Stimulated activated CD4-positive, alpha-beta T cell treated with anti-CD3 and anti-CD28 coated beads, Interleukin-12 subunit alpha, Interleukin-12 subunit beta, amount 100 ng/mL, for 24 hours (primary cell): ENCODE measurements at places on chromosomes 1 and 21.

DNA sequence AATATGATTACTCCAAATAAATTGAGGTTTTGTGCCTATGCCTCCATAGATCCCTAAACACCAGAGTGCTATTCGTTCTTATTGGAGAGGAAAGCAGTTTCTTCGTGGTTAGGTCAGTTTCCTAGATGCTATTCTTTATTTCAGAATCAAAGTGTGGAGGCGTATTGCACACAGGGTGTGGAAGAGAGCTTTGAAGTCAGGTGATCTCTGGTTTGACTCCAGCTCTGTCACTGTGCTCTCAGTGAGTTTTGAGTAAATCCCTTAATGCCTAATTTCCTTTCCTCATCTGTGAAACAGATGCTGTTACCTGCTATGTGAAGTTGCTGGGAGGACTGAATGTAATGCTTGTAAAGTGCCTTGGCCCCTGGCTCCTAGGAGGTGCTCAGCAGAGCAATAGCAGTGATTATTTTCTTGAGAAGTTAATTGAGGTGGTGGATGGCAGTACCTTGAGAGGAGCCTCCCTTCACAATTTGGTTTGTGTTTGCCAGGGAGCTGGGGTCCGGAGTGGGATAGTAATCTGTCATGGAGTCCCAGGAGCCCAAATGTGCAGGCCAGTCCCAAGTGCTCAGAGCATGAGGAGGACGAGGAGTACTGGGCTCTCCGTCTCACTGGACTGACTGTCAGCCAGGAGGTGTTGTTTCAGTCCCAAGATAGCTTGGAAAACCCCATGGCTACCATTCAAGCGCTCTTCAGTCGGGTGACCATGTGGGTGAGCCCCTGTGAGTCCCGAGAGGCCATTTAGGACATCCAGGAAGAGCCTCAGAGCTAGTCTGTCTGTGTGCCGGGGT lies 14.9 kb downstream of the NTPCR start:
- no peak for DNase-seq

DNA sequence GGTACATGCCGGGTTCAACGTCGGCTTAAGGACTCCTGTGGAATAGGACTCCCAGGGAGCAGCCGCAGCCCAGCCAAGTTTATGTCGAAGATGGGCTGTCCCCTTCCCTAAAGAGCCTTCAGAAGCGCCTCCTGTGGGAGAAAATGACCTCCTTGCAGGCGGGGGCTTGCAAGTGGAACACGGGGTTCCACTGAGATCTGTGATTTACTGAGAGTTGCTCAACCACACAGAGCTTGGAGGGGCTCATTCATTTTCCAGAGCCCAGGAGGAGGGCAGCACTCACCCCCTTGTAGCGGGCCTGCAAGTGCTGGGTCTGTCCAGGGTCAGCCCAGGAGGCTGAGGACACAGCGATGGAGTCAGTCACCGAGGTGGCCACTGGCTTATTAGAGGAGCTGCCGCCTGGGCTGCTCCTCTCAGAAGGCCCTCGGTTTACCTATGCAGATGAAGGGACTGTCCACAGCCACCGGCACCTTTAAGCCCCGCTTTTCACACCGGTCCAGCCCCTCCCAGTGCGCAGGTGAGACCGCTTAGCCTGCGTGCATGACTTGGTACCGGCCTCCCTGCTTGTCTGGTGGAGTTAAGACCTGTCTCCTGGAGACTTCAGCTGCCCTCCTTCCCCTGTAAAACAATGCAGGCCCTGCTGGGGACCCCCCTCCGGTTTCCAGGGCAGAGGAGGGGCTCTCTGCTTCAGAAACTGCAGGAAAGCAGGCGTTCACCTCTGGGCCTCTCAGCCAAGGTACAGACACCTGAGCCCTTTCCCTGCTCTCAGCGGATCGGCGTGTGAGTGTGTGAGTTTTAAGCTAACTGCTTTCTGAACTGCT lies 57.5 kb downstream of the ATP5PO start:
- no peak for DNase-seq

- DNase-seq = no peak
These were observed 1.5 kb downstream of the LHX8 start for GRCh38 chr1:75135573-75136194.

- peak; percentile 59 for DNase-seq
These were observed 83.9 kb upstream of the PLPPR4 start for GRCh38 chr1:99180343-99180808.

DNA sequence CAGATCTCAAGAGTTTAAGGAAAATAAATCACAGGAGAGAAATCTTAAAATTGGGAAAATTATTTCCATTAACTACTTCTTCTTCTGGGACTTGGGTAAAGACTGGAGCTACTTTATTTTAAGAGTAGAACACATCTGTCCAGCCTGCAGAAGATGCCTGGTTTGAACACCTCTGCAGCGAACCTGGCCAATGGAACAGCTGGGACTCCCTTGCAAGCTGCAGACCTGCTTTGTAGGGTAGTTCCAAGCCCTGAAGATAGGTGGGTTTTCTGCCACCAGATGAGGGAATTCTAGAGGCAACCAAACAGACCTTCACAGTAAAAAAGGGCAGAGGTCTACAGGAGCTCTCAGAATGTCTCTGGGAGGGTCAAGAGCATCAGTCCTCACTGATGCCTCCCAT lies 86.5 kb upstream of the CACNA1E start:
- DNase-seq = no peak

DNA sequence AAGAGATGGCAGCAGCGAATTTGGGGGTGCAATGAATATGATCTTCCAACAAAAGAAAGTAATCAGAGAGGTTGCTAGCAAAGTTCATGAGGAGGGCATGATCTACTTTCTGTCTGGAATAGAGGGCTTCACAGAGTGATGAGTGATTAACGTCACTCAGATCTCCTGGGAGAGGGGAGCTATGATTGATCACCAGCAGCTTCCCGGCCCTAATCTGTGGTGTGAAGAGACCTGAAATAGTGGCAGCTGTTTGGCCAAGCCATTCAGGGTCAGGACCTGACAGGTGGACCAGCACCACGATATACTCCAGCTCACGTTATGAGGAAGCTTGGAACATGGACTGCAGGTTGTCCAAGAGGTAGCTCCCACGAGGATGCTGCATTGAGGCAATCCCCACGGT lies 19.9 kb upstream of the TMEM183A start:
- no peak for DNase-seq

- no peak for DNase-seq
These were observed 15.2 kb upstream of the TNR start for GRCh38 chr1:175758601-175759000.

GRCh38 chr1:175287377-175287776 lies 94.8 kb upstream of the KIAA0040 start:
- DNase-seq = no peak

DNA sequence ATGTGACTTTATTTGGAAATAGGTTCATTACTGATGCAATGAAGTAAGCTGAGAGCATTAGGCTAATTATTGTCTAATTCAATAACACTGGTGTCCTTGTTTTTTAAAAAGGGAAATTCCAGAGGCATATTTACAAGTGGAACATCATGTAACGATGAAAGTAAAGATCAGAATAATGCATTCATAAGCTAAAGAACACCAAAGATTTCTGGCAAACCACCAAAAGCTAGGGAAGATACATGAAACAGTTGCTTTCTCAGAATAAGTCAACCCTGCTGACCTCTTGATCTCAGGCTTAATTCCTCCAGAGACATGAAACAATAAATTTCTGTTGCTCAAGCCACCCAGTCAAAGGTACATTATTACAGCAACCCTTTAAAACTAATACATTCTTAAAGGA lies 20.3 kb upstream of the IFI16 start:
- no peak for DNase-seq

- DNase-seq = no peak
These were observed 27.7 kb upstream of the PDXK start for GRCh38 chr21:43691086-43691795.

GRCh38 chr1:224517171-224517570 lies 82.6 kb upstream of the WDR26 start:
- no peak for DNase-seq

DNA sequence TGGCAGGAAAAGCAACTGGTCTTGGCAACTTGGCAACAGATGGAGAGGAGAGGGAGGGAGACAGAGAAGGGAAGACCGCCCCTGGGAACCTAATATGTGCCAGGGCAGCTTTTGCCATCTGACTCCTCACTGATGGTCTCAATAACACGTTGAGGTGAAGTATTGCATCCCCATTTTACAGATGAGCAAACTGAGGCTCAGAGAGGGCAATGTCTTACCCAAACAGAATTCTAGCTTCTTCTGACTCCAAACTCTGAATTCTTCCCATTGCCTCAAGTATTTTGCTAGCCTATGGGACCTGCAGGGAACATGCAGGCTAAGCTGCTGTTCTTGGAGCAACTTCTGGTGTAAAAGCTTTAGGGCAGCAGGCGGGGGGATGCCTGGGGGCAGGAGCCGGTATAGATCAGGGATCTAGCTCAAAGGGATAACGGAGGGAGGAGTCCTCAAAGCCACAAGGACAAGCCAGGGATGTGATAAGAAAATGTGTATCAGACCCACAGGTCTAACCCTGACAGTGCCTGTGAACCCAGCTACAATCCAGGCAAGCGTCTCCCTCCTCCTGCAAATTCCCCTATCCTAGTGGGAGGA lies 7.2 kb upstream of the GUCA2A start:
- no peak for DNase-seq

DNA sequence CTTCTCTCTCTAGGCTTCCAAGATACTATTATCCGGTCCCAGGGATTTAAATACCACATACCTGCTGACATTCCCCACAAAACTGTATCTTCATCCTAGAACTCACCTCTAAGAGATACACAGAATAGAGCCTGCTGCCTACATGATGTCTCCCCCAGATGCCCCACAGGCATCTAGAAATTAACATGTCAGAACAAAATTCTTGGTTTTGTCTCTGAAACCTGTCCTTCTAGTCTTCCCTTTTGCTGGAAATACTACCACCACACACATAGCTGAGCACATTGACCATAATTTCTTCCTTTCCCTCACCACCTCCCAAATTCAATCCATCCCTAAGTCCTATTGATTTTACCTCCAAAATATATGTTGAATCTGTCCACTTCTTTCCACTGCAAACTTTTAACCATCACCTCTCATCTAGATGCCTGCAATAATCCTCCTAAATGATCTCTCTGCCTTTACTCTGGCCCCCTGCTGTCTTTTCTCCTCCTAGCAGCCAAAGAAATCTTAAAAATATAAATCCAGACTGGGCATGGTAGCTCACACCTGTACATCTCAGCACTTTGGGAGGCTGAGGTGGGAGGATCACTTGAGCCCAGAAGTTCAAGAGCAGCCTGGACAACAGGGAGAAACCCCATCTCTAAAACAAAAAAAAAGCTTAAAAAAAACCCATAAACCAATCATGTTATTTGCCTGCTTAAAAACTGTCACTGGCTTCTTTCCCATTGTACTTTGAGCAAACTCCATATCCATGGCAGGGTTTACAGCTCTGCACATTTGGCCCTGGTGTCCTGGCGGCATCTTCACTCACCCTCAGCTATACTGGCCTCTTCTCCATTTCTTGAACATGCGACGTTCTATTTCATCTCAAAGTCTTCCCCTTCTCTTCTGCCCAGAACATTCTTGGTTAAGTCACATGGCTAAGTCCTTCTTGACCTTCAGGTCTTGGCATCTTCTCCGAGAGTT lies 6.2 kb upstream of the FAM76A start:
- DNase-seq = no peak

GRCh38 chr1:96598416-96599168 lies 123.0 kb upstream of the PTBP2 start:
- DNase-seq = no peak

- DNase-seq = peak; percentile 76
These were observed 4.6 kb downstream of the DMAP1 start for GRCh38 chr1:44217809-44218410.

- no peak for DNase-seq
These were observed 43.8 kb downstream of the RBM11 start for GRCh38 chr21:14259747-14260146.

GRCh38 chr1:16979475-16980327 lies 719 bp downstream of the MFAP2 start:
- no peak for DNase-seq

DNA sequence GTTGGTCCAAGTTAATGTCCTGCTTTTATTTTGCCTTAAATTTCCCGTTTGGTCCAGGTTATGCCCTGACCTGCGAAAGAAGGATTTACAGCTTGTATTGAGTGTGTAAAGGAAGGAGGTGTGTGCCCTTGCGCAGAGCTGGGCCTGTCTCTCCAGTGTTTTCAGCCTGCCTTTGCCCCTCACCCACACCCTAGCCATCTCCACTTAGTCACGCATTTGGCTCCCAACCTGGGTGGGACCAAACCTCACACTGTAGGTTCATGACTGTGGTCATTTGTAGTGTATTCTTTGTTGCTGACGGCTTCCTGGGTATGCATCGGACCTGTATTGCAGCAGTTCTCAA lies 572 bp upstream of the SRSF10 start:
- DNase-seq = peak; percentile 45

DNA sequence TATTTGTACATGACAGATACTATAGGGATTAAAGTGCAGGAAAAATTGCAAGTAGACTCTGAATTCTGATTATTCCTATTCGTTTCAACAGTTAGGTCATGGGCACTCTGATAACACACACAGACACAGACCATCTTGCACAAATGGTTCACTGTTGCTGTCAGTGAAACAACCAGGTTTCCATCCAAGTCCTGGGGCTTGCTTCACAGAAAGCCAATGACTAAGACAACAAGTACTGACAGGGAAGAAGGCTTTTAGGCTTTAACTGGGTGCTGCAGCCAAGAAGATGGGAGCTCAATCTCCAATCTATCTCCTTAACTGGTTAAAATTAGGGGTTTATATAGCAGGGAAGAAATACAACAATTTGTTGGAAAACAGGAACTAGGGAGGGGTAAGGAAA lies 57.6 kb downstream of the RIMS3 start:
- DNase-seq = no peak

GRCh38 chr21:40146216-40146837 lies 279.1 kb downstream of the PCP4 start:
- DNase-seq = no peak

GRCh38 chr1:9690440-9691107 lies 39.0 kb downstream of the PIK3CD start:
- no peak for DNase-seq

DNA sequence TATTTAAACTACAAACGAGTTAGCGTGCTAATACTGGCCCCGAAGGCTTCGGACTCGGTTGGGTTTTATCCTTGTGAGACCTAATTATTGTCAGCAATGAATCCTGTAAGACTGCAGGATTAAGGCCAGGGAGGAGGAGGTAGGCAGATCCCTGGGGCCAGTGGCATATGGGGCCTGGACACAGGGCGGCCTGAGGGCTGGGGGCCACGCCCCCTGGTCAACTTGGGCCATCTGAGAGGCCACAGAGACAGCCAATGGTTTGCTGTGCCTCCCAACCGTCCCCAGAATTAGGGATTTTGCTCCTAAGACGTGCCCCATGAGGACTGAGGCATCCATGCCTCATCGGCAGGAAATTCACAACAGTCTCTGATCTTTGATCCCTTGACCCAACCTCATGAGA lies 31.1 kb upstream of the DISP3 start:
- DNase-seq = no peak

- DNase-seq = no peak
These were observed 42.6 kb upstream of the USP25 start for GRCh38 chr21:15687208-15687607.

- no peak for DNase-seq
These were observed 16.2 kb downstream of the OR2L13 start for GRCh38 chr1:248111157-248111556.
